ENCODE measurements at places on chromosomes 4 and X.

DNA sequence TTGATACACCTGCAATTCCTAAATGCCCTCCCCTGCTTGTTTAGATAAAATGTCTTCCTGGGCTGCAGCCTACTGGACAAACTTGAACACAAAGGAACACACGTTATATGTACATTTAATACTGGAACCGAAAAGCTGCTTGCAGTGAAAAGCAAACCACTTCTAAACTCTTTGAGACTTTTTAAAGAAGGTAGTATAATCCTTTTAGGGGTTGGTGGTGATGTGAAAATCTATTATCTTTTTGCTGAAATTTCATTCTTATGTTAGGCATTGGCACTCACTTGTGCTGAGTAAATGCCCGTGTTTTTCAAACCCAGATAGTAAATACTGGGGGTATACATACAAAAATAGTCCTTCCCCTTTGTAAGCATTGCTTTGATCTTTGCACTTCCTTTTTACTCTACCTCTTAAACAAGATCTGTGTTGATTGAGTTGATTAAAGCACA, 2.2 kb downstream of the NFKB1 start:
- no peak for DNase-seq

GRCh38 chr4:73479323-73479722, 2.2 kb upstream of the AFM start:
- DNase-seq: no peak

DNA sequence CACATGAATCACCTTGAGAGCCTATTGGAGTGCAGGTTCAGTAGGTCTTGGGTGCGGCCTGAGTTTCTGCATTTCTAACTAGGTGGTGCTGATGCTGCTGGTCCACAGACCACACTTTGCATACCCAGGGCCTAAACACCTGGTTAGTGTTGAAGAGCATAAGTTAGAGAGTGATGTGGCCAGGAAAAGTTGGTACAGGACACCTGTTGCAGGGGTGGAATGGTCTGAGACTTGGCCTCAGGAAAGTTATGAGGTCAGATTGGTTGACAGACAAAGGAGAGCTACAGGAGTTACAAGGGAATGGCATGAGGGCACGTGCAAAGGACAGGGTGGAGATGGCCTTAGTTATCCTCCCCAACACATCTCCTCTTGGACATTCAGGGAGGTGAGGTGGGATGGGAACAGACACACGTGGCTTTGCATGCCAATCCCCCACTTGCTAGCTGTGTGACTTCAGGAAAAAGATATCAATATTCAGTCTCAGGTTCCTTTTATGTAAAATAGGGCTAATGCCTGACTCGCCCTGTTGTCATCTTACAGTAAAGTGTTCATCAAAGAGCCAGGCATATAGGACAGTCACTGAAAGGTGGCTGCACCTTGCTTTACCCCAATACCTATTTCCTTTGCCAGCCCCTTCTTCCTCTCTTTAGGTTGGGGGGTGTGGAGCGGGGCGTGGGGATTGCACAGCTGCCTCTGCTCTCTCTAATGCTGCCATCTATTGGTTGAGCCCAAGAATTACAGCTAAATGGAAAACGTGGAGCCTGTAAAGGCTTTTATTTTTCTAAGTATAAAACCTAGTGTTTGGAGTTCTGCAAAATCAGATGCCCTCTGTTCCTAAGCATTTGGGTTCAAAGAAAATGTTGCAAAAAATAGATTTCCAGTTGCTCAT, 47.5 kb downstream of the ATG4A start:
- no peak for DNase-seq

- no peak for DNase-seq
Observed at GRCh38 chrX:15549189-15550012, 48.8 kb downstream of the BMX start.

DNA sequence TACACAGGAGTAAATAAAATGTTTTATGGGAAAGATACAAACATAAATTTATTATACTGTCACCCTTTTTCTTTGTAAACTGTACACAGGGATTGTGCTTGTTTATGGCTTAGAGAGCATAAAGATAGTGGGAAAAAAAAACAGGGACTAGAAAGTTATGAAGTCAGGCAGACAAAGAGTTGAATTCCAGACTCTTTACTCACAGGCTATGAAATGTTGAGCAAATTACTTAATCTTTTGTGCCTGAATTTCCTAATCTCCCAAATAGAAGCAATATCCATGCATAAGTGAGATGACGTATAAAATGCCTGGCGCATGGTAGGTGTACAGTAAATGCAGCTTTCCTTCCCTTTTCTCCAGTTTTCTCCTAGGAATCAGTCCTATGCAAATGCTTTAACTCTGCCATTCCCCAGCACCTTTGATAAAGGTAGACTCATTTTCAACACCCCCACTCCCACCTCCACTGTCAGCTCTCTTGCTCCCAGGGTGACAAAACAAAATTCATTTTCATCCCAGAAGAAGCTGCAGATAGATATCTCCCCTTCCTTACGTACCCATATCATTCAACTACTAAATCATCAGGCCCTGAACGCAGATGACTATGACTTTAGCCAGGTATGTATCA, 44.5 kb upstream of the BTC start:
- peak; percentile 43 for DNase-seq

DNA sequence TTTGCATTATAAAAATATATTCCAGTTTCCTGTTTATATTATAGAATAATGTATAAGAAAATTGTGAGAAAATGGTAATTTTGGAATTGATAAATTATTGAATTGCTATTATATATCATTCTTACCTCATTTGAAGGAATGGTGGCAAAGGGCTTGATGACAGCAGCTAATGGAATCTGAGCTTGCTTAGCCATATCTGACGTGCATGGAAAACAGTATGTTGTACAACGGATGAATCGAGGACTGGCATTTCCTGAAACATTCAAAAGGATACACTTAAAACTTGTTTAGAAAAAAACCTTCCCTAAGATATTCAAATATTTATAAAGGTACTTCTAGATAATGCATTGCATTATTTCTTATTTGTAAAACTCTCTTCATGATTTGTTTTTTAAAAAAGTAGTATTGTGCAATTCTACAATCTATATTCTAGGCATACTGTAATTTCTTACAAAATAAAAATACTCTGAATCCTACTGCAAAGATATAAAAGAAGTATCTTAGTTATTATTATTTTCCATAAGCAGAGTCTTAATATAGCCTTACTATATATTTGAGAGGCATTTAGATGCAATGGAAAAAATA, 38.3 kb downstream of the SEC24D start:
- peak; percentile 49 for DNase-seq

- DNase-seq: peak; percentile 24
Observed at GRCh38 chr4:163665521-163666331, 171.2 kb downstream of the TMA16 start.

- DNase-seq: no peak
Observed at GRCh38 chr4:140662082-140662869, 93.5 kb upstream of the UCP1 start.

- no peak for DNase-seq
Observed at GRCh38 chrX:115581759-115582615, 21.0 kb downstream of the PLS3 start.

- no peak for DNase-seq
Observed at GRCh38 chr4:8319061-8319460, 49.5 kb downstream of the HTRA3 start.

DNA sequence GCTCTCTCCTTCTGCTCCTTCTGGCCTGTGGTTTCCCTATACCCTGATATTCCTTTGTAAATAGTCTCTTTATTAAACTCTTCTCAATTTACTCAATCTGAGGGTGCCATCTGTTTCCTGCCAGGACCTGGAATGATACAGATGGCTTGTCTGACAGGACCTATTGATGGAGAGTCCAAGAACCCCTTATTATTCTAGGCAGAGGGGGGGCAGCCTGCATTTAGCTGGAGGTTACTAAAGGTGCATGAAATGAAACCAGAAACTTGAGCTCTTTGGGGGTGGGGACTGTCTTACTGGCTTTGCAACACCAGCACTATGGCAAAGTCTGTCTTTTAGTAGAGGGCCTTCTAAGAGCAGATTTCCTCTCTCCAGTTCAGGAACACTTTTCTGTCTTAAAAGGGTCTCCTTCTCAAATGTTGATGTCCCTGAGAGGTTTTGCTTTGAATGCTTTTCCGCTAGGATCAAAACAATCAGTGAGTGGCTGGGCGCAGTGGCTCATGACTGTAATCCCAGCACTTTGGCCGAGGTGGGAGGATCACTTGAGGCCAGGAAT, 162.5 kb upstream of the MED14 start:
- no peak for DNase-seq

DNA sequence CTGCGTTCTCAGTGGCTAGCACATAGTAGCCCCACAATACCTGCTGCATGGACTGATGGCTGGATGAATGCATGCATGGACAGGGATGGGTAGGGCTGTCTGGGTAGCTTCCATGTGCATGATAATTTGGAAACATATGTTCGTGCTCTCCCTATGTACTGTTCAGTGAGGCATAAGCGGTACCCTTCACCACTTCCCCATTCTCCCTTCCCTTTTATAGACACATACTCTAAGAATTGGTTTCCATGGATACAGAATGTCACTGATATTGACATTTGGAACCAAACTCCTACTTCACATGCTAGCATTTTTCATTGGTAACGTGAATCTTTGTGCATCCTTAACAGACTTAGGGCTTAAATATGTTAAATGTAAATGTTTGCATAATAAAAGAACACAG, 20.4 kb downstream of the USP46 start:
- no peak for DNase-seq

DNA sequence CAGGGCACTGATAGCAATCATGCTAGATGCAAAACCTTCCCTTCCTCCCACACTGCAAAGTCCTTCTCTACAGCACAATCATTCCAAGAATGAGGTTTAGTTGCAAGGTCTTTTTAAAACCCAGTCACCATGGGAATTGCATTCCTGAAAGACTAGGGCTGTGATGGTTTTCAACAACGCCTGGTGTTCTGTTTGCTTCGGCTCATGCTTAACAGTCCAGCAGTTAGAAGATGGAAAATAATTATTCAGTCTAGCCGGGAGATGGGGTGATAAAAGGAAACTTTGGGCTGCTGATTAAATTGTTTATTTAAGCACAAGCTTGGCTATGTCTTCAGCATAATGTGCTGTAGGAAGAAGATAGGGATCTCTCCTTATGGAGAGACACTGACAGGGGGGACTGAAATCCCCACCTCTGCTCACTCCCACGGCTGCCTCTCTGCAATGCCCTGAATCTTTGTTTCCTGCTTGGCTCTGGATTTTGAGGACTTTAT, 211.4 kb downstream of the MID1IP1 start:
- no peak for DNase-seq

GRCh38 chr4:35725131-35725530, 519.2 kb downstream of the ARAP2 start:
- no peak for DNase-seq

DNA sequence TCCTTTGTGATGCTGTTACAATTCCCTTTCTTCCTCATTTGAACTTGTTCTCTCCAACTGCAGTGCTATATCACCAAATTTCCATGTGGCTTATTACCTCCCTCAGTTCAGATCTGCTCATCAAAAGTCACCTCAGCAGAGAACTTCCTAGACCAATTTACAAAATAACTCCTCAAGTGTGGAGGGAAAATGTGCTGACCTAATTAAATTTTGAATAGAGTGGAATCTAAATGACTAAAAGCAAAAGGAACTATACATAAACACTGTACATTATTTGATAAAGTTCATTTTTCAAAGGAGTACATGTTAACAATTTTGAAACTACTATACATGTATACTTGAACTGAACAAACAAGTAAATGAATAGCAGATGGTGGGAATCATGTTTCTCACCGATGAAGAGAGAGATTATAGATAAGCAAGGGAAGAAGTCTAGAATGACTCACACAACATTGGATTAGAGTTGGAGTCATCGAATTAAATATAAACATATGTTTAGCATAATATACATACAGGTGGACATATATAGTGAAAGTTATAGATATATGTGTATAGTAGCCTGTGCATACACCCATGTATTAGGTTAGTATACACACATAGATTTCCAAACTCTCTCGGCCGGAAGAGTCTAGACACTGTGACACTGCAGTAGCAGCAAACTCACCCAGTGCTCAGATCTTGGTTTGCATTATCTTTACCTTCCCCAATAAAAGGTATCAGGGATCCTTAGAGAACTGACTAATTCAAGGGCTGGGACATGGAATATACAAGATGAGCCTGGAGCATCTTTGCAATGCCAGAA, 318.7 kb downstream of the PCDH18 start:
- peak; percentile 13 for DNase-seq

DNA sequence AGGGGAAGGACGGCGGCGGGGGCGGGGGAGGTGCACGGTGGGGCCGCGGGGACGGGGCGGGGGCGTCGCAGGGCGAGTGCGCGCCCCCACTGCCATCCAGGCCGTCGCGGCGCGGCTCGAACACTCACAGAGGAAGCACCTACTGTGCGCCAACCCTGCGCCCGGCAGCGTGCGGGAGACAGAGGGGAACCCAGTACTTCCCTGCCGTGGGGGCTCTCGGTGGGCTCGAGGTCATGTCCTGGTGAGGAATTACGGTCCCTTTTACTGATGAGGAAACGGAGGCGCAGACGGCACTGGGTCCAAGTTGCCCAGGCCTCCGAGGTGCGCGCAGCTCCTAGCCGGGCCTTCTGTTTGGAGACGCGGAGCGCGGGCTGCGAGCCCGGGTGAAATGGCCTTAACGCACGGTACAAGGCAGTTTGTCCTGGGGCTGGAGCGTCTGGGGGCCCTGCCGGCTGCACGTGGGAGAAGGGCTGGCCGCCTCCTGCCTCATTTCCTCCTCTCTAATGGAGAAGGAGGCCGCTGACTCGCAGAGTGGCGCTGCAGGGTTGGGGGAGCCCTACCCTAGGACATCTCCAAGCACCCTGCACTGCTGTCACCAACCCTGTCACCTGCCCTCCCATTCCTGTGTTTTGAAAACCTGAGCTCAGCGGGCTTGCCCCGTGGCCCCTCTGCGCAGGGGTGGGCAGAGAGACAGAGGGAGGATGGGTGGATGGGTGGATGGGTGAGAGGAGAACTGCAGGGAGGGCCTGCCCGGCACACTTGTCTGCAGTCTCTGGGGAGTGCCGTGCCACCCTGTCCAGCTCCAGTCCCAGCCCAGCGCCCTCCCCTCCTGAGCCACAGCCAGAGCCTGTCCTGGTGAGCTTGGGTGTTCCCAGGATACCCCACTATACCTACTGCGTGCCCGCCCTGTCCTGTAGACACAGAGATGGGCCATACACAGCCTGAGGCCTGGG, 106.0 kb downstream of the ADRA2C start:
- no peak for DNase-seq

DNA sequence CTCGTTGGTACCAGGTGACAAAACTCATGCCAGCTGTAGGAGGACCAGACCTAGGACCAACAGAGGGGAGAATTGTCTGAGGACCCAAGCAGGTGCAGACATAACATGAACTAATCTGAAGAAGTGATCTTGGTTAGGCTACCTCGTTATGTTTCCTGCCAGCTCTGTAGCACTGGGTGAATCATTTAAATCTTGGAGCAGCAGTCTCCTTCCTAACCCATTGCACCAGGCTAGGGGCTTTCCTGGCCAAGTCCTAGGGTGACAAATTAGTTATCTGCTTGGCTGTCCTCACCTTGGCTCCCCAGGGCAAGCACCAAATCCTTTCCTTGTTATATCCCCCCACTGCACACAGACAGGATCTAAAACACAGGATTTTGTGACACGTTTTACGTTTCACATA, 87.8 kb downstream of the WWC2 start:
- no peak for DNase-seq

- DNase-seq: no peak
Observed at GRCh38 chrX:131874300-131874699, 148.8 kb upstream of the STK26 start.

GRCh38 chr4:141807103-141807891, 170.9 kb downstream of the IL15 start:
- peak; percentile 57 for DNase-seq

Measured in HCEC 1CT (cell line).